Neuronal stem cell (in vitro differentiated cells): ENCODE measurements at places on chromosomes 7 and 10.

- no peak overlapping the region for H3K4me3 ChIP-seq
- no peaks in the 10 kb centered on the region for H3K27me3 ChIP-seq
- no peak overlapping the region for H3K27ac ChIP-seq
- H3K4me1 ChIP-seq: peaks cover 7% of the 10 kb centered on the region
- H3K36me3 ChIP-seq: no peaks in the 10 kb centered on the region
- no peak for DNase-seq
Measured at GRCh38 chr10:78568620-78569019, 500.1 kb upstream of the ZMIZ1 start.

DNA sequence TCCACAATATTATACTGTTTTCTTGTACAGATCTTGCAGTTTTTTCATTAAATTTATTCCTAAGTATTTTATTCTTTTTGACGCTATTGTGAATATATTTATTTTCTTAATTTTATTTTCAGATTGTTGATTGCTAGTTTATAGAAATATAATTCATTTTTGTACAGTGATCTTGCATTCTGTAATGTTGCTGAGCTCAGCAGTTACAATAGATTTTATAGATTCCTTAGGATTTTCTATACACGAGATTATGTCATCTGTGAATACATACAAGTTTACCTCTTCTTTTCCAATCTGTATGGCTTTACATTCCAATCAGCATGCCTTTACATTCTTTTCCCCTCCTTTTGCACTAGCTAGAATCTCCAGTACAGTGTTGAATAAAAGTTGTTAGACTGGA is 130.0 kb downstream of the C1GALT1 start:
- H3K36me3 ChIP-seq: no peaks in the 10 kb centered on the region
- no peak for DNase-seq
- no peak overlapping the region for H3K27ac ChIP-seq
- H3K27me3 ChIP-seq: no peaks in the 10 kb centered on the region
- H3K4me3 ChIP-seq: no peak overlapping the region

- no peaks in the 10 kb centered on the region for H3K27me3 ChIP-seq
- H3K4me1 ChIP-seq: no peaks in the 10 kb centered on the region
- H3K36me3 ChIP-seq: no peaks in the 10 kb centered on the region
- H3K27ac ChIP-seq: no peak overlapping the region
- H3K4me3 ChIP-seq: no peak overlapping the region
- DNase-seq: no peak
Measured at GRCh38 chr10:114266521-114266920, 27.5 kb downstream of the VWA2 start.

DNA sequence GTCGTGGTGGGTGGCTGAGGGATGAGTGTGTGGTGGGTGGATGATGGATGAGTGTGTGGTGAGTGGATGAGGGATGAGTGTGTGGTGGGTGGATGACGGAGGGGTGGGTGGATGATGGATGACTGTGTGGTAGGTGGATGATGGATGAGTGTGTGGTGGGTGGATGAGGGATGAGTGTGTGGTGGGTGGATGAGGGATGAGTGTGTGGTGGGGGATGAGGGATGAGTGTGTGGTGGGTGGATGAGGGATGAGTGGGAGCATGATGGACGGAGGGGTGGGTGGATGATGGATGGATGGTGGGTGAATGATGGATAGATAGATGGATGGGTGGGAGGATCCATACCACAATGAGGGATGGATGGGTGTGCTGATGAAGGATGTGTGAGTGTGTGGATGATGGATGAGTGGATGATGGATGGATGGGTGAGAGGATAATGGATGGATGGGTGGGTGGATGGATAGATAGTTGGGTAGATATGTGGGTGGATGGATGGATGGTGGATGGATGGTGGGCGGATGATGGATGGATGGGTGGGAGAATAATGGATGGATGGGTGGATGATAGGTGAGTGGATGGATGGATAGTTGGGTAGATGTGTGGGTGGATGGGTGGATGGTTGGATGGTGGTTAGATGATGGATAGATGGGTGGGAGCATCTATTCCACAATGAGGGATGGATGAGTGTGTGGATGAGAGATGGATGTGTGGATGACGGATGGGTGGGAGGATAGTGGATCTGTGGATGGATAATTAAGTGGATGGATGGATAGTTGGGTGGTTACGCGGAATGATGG is 266.8 kb downstream of the CELF2 start:
- peak overlapping the region; percentile 42 for H3K4me3 ChIP-seq
- H3K4me1 ChIP-seq: no peaks in the 10 kb centered on the region
- no peaks in the 10 kb centered on the region for H3K27me3 ChIP-seq
- H3K36me3 ChIP-seq: peaks cover 3% of the 10 kb centered on the region

GRCh38 chr10:88186335-88186734 is 322.9 kb downstream of the PTEN start:
- H3K4me3 ChIP-seq: no peak overlapping the region
- DNase-seq: no peak
- H3K27ac ChIP-seq: no peak overlapping the region
